D721Med (cell line): ENCODE measurements at places on chromosomes 16 and 17.

DNA sequence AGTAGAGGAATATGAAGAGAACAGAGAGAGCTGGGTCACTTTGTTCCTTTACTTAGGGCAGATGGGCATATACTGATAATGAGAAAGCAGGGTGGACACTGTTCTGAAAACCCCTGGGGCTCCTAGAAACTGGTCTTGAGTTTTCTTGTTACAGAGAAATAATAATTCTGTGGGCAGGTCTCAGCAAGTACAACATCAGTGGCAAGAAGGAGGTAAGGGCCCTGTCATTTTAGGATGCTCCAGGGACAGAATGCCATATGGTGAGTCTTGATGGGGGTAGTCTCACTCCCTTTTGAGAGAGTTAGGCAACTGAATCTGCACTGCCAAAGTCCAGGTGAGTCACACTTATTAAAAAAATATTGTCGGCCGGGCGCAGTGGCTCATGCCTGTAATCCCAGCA, 102.3 kb downstream of the KCNJ2 start:
- no peak for DNase-seq

DNA sequence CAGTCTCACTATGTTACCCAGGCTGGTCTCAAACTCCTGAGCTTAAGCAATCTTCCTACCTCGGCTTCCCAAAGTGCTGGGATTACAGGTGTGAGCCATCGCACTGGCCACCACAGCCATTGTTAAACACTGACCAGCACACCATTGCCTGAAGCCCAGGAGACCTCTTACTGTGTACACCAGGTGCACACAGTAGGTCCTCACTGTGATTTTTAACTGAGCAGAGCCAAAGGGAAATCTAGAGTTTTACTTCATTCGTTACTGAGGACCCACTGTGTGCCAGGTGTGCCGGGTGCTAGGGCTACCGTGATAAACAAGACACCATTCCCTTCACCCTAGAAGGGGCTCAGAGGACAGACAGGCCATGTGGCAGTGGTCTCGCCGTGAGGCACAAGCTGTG, 4.2 kb downstream of the ITGB4 start:
- DNase-seq, result no peak

DNA sequence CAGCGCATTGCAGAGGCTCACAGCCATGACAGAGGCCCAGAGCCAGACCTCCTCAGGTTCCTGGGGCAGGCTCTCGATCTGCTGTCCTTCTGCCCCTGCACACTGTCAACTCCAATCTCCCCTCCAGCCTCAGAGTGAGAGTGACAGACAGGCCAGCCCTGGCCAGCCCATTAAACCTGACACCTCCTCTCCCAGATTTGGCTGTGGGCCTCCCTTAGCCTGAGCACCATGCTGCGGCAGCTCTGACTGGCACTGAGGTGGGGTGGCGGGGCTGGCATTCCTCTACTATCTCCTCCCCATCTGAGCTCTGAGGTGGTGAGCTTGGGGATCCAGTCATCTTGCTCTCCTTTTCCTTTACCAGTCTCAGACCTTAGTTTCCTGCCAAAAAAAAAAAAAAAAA, 15.5 kb upstream of the C1QL1 start:
- no peak for DNase-seq

- DNase-seq, result no peak
Observed at GRCh38 chr17:34363183-34363661, at the start of gene CCL1. CCL1 (minus strand) TSS chr17:34363233; CDS start chr17:34363161, 72 bp downstream.

DNA sequence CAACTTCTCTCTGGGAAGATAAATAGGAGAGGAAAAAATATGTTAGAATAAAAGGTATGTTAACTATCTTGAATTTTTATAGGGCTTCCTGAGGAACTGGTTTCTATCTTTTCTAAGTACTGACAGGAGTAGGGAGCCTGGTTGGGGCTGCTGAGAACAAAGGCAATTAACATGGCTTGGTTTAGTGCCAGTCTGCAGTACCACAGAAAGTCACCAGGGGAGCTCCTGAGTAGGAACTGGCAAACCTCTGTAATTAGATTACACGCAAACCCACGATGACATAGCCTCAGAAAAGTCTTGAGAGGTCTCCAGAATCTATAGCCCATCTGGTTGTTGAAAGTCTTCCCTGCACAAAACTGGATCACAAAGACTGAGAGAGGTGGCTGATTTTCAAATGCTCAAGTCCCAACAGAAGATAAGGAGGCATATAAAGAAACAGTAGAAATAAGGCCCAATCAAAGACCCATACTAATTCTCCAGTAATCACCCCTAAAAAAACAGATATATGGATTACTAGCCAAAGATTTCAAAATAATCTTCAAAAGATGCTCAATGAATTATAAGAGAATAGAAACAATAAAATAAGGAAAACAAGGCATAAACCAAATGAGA, 11.7 kb upstream of the CNTNAP4 start:
- DNase-seq, result no peak

DNA sequence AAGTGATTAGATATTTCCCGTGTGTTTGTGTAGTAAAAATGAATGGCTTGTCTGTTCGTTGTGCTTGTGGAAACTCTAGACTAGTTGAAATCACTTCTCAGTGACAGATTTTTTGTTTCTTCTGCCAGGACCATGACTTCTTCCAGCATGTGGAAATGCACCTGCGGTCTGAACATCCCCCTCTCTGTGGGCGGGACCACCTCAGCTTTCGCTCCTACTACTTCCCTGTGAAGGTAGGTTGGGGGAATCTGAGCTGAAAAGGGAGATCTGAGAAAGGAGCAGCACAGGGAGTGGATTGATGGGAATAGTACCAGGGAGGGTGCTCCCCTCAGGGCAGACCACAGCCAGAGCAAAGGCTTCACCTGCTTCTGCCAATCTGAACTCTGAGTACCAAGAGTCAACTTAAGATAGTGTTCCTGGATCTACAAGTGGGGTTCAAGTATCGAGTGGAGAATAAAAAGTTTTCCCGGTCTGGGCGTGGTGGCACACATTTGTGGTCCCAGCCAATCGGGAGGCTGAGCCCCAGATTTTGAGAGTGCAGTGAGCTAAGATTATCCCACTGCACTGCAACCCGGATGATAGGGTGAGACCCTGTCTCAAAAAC, 47.5 kb downstream of the SF3B3 start:
- DNase-seq, result no peak

DNA sequence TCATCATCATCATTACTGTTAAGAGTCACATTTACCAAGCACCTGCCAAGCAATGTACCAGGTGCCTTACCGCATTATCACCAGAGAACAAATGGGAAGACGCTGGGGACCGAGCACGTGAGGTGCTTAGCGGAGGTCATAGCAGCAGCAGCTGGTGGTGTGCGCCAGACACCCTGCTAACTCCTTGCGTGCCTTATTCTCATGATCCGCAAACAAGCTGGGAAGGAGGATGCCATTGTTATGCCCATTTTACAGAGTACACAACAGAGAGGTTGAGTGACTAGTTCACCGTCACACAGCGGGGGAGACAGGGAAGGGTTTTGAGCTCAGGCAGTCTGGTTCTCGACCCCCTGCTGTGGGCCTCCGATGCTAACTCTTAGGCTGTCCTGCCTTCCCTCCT, 7.3 kb downstream of the ATP2A3 start:
- no peak for DNase-seq
